ENCODE measurements at places on chromosomes 2 and 18.

- no peak for DNase-seq
Measured at GRCh38 chr2:120528693-120529076, 182.7 kb downstream of the INHBB start.

- DNase-seq, result no peak
Measured at GRCh38 chr2:189465076-189465475, 23.8 kb downstream of the WDR75 start.

- no peak for DNase-seq
Measured at GRCh38 chr2:203167751-203168150, 71.1 kb upstream of the CYP20A1 start.

- no peak for DNase-seq
Measured at GRCh38 chr2:155513248-155513647, 814.8 kb downstream of the KCNJ3 start.

DNA sequence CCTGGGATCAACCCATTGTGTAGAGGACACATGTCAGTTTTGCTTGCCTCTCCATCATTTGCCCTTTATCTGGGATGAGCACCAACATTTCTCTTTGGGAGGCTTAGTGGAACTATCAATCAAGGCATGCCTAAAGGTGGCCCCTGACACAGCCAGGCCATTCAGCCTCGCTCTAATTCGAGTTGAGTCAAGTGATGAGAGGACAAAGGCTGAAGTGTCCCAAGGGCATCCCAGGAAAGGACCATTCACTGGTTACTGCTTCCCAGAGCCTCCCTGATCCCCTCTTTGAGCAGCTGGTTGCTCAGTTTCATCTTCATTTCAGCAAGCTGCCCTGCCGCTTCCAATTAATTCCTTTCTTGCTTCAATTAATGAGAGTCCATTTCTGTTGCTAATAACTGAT lies 63.5 kb downstream of the DNER start:
- DNase-seq, result no peak

DNA sequence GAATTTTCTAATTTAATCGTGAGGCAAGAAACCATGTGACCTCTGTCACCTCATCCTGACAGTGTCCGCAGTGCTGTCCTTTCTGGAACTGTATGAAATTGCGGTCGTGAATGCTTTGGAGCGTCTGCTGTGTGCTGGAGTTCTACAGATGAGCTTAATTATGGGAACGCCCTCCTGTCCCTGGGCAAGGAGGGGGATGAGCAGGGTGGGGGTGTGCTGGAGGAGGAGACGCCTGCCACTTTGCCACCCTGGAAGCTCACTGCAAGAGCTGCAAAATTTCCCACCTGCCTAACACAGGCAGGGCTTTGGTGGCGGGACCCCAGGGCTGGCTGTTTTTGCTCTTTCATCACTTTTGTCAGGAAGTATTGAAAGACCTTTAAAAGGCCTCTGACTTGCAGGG lies 6.5 kb downstream of the LPIN1 start:
- no peak for DNase-seq

- no peak for DNase-seq
Measured at GRCh38 chr2:241506793-241507429, 1.5 kb downstream of the STK25 start.

All from NCI-H524 treated with DMSO at 0.1 percent for 48 hours (cell line).